ENCODE measurements at places on chromosomes 7 and 10.

DNA sequence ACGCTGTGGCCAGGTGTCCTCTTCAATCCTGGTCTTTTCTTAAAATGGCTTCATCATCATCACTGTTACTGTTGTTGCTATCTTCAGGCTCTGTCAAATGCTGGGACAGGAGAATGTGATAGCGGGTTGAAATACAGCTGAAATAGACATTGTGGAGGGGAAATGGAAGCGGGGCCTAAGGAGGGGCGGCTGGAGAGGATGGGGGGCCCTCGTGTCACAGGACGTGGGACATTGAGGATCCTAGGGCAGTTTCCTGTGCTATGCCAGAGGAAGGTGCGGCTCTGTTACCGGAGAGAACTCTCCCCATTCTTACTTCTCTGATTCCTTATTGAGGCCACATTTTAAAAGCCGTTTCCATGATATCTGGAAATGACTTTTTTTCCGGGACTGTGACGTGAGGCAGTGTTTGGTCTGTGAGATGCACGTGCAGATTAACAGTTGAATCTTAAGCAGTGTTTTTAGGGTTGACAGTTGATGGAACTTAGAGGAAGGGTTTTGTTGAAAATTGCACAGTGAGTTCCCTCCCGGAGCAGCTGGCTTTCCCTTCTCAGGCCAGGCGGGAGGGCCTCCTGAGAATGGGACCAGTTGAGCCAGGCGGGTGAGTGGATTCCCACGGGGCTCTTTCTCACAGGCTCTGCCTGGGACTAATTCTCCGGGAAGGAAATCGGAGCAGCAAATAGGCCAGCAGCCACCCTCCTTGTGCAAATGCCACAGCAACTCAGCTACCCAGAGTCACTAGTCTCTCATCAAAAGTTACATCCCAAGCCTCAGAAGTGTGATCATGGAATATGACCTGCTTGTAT, 125.2 kb downstream of the TACC2 start:
- DNase-seq, result no peak

DNA sequence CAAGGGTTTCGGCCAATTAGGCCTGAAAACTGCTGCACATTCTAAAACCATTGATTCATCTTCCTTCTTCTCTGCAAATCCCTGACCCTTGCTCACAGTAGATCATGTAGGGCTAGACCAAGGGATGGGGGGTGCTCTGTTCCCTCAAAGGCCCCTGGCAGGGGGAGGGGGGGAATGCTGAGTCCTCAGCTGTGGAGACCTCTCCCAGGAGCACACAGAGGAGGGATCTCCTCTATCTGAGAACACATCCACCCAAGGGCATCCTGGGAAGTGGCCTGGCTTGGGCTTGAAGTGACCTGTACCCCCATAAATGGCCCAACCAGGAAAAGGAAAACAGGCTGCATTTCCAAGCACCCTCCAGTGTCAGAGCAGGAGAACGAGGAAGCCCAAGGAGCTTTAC, 1.0 kb upstream of the CDHR1 start:
- DNase-seq, result no peak

DNA sequence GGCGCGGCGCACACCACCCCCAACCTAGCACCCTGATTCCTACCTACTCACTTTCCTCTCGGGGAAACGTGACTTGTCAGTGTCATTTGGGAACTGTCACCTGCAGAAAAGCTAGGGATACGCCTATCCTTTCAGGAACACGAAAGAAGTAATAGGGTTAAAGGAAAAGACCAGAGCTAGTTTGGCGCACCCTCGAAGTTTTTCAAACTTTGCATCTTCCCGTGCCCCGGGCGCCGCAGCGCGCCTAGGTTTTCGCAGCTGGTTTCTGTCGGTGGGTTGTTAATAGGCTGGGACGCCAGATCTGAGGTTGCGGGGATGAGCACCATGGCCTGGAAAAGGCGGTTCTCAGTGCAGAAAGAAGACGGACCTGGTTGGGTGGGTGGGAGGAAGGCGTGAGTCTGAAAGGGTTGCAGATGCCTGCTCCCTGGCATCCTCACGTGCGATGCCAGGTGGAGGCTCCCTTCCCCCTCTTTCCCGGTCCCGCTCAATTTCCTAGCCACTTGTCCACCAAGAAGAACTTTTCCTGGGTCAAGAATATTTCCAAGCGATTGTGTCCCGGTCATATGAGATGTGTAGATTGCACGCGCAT, 568 bp upstream of the MEOX2 start:
- DNase-seq, result peak; percentile 68

GRCh38 chr10:110051487-110051886, 43.7 kb downstream of the ADD3 start:
- DNase-seq, result no peak

DNA sequence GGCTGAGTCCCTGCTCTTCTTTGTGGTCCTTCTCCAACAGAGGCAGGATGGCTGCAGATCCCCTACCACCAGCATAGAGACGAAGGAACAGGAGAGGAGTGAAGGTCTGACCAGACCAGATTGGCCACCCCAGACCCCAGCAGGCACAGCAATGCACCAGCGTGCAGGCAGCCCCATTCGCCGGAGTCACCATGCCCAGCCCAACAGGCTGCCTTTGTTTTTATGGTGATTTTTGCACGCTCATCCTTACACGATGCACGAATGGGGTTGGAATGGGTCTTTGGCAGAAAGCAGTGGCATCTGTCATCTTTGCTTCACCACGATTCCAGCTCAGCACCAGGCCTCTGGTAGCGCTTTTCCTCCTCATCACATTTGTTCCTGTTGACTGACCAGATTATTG, 427.6 kb downstream of the INHBA start:
- no peak for DNase-seq

DNA sequence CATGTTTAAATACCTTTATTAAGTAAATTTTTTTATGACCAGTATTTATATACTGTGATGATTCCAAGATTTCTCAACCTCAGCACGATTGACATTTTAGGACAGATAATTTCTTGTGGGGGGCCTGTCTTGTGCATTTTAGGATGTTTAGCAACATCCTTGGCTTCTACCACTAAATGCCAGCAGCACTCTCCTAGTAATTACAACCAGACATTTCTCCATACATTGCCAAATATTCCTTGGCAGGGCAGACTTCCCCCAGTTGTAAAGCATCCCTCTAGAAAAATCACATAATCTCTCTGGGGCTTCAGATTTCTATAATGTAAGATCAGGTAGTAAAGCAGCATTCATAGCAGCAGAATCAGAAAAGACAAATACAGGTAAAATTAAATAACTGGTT, 7.8 kb upstream of the LIPM start:
- no peak for DNase-seq

DNA sequence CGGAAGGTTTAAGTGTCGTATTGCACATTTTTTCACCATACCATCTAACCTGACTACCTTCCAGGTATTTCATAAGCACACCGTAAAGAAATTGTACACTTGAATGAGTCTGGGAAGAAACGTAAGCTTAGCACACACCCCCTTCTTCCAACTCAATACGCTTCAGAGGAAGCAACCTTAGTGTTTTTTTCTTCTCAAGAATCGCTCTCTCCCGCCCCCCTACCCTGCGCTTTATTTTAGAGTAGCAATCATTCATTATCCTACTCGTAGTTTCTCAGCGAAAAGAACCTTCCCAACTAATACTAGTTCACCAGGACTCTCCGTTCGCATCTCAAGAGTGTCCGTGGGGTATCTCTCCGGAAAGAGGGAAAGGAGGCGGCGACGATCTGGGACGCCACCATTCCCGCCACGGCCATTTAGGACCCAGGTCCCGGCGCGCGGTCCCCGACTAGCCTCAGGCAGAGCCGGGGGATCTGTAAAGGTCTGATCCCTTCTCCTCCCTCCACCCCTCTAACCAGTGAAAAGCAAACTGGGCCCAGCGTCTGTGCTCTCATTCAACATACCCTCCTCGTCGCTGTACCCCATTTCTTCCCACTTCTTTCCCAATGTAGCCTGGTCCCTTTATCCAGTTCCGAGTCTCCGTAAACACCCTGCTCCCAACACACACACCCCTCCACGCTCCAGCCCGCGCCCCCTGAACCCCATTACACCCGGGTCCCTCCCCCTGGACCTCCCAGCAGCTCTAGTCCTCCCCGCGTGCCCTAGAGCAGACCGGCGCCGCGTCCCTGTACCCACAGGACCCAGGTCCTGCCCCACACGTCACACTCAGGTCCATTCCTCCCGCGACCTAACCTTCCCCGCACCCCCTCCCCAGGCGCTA, 16.0 kb downstream of the MYOZ1 start:
- no peak for DNase-seq

- no peak for DNase-seq
Measured at GRCh38 chr10:24206334-24206733, 2.6 kb upstream of the KIAA1217 start.

DNA sequence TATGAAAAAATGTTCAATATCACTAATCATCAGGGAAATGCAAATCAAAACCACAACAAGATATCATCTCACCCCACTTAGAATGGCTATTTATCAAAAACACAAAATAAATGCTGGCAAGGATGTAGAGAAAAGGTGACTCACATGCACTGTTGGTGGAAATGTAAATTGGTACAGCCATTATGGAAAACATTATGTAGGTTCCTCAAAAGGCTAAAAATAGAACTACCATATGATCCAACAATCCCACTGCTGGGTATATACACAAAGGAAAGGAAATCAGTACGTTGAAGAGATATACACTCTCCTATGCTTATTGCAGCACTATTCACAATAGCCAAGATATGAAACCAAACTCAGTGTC, 50.2 kb downstream of the CDK1 start:
- DNase-seq, result no peak

- DNase-seq, result peak; percentile 62
Measured at GRCh38 chr7:128347647-128348097, 4.0 kb upstream of the RBM28 start.
